Foreskin keratinocyte (primary cell): ENCODE measurements at places on chromosomes 7 and 10.

DNA sequence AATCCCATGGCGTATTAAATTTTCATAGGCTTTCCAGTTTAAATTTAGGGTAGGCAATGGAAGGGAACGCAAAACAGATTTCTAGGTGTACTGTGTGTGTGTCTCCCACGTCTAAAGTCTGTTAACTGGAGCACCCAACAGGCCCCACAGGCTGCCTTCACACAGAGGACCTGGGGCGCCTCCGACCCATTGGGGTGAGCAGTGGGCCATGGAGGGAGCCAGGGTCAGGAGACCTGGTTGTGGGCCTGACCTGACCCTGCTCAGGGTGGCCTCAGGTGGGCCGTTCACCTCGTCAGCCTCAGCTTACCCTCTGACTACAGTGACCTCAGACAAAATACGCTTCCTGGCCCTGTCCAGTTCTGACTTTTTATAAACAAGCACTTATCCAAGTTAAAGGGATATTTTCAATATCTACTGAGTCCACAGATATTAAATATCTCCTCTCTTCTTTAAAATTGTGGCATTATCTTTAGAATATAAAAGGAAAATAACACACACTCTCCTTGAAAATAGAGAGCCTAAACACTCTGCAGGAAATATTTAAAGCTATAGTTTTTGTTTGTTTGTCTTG, 159.6 kb downstream of the EGFR start:
- no peak for DNase-seq

DNA sequence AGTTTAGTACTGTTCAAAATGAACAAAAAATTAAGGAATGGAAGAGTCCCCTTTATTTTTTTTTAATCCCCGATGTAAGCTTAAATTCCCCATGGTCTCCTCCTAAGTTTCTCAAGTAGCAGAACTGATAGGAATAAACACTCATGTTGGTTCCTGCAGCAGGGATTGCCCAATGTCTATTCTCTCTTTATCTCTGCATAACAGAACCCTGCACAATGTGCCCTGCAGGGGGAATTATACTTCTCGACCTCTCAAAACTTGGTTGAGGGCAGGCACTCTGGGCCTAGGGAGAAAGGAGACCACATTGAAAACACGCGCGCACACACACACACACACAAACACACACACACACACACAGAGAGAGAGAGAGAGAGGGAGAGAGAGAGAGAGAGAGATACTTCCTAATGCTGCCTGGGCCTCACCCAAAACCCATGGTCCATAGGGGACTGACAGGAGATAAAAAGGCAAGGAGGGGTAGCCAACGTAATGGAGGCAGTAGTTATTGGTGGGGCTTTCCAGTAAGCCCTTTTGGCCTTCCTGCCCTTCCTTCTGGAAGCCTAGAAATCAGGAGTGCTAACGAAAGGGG, 22.7 kb downstream of the JAZF1 start:
- no peak for DNase-seq

DNA sequence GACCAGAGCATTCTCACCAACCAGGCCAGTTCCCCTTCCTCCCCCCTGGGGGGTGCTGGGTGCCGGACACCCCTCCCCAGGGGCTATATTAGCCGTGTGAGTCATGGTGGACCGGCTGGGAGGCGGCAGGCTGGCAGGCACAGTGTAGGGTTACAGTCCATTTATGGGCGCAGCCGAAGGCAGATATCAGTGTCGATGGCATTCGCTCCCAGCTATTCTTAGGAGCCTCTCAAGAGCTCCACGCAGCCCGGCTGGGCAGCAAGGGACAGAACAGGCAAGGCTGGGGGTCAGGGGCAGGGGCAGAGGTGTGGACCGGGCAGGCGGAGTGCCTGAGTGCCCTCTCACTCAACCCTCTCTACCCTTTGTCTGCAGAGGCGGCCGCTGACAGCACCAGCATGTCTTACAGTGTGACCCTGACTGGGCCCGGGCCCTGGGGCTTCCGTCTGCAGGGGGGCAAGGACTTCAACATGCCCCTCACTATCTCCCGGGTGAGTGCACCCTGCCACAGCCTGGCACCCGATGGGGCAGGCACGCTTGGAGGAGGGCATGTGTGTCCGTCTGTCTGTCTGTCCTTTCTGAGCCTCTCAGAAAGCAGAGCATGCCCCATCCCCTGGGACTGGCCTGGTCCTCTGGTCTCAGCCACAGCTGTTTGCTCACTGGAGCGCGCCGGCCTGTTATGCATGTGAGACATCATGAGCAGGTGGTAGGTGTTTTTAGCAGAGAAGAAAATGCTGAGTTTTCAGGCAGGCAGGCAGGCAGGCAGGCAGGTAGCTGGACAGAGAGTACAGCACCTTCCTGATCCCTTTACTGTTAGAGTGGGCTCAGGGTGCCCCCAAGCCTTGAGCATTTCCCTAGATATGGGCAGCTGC, at the start of gene LDB3:
TSS of gene LDB3 (plus strand) at position 215 of the 869 bp plus-strand sequence. CDS start at position 396, 181 bp downstream.
- no peak for DNase-seq

- no peak for DNase-seq
Measured at GRCh38 chr7:38185395-38186307, 7.6 kb downstream of the STARD3NL start.

DNA sequence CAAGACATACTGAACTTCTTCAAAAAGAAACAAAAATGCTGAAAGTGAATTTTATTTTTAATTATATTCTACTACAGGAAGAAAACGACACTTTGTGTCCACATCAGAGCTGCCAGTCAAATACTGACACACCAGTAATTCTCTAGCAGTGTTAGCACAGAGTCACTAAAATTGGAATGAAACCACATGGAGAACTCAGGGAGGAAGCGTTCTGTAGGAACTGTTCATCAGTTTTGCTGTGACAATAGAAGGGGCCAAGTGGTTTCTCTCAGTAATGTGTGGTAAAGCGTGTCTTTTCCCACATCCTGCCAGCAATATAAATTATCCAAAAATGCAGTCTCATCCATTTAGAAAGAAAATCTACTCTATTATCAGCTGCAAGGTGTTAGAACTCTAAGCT, 683.3 kb downstream of the GRM8 start:
- DNase-seq, result no peak

DNA sequence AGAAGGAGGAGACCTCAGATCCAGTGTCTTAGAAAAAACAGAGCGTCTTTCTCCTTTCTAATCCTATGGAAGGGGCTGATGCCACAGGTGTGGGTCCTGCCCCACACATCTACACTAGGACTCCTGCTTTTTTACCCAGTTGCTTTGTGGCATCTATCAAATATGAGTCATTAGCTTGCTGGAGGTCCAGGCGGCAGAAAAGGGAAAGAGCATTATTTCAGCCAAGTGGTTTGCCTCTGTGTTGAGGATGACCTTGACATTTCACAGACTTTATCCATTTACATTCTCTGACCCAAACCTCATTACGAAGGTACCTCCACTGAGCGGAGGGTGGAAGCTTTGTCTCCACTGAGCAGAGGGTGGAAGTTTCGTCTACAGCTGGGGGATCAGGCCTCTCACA, 308.4 kb upstream of the KLF6 start:
- DNase-seq, result no peak

DNA sequence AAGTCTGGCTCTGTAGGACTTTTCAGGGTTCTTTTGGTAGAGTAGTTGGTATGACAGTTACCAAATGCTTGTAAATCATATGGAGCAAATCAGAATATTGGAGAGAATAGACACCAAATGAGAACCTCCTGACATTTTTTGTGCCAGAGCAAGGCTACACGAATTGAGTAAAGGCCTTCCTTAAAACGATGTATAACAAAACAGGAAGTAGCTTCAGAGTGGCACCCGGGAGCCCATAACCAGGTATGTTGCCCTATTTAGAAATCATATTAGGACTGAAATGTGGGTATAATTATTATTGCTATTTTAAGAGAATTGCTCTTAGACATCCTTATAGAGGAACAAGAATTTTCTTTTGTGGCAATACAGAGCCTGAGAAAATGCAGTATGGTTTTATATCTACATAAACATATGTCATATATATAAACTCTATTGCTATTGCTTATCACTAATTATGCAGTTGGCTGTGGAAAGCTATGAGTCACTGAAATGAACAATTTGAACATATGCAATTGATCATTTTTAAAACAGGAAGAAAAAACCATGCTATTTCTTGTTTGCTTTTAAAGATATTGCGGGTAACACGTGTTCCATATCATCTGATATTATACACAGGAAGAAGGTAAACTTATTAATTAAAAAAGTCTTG, 197.4 kb upstream of the MTPN start:
- DNase-seq, result no peak

DNA sequence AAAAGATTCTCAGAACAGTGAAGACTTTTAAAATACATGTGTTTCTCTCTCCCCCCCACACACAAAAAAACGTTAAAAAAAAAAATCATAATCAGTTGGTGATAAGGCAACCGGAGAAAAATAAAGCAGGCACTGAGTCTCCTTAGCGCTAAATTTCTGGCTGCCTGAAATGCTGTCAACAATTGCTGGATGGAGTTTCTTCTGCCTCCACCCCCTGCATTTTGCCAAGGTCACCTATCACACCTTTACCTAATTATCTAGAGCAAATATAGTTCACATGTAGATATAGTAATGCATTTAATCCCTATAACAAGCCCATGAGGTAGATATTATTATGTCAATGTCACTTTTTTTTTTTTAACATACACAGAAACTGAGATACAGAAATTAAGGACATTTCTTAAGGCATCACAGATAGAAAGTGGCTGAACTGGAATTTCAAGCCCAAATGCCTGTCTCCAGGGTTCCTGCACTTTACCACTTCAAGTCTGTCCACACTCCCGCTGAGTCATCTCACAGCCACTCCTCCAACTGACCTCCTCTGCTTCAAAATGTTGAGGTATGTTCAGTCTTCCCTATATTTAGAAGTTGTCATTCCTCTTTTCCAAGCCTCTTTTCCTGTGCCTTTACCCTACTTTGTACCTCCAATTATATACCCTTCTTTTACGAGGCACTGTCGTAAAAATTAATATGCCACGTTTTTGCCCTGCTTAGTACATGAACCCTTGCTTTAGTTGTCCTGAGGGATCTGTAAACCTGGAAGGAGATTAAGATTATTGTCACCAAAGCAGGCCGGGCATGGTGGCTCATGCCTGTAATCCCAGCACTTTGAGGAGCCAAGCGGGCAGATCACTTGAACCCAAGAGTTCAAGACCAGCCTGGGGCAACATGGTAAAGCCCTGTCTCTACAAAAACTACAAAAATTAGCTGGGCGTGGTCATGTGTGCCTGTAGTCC, 72.8 kb upstream of the MPP7 start:
- DNase-seq, result peak; percentile 73
